ENCODE measurements at places on chromosomes 2 and 18.

- DNase-seq: no peak
These were observed 666 bp upstream of the STAT1 start for GRCh38 chr2:191014653-191015020.

- no peak for DNase-seq
These were observed 798.8 kb upstream of the HS6ST1 start for GRCh38 chr2:129117434-129117833.

GRCh38 chr18:44510390-44510789 lies 170.3 kb upstream of the SETBP1 start:
- no peak for DNase-seq

DNA sequence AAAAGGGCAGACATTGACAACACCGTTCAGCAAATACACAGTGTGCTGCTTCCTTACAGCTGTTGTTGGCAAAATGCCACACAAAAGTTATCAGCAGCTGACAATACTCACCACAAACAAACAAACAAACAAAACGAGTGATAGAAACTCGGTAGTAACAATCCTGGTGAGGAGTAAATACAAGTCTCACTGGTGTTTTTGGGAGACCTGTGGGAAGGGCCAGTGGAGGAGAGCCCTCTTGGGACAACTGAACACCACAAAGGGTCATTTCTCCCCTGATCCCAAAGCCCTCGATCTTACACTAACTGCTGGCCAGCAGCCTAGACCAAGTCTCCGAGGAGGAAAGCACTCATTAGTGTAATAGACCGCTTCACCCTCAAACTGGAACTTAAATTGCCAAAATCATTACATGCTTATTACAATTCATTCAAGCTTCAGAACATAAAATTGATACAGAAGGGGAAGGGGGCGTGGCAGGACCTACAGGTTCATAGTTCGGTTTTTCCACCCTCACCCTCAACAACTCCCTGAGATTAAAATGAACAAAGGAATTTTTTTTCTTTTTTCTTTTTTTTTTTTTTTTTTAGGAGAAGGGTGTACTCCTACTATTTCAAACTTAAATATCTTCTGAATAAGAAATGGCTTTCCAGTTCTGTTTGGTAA lies 5.0 kb downstream of the AP1S3 start:
- DNase-seq: no peak

DNA sequence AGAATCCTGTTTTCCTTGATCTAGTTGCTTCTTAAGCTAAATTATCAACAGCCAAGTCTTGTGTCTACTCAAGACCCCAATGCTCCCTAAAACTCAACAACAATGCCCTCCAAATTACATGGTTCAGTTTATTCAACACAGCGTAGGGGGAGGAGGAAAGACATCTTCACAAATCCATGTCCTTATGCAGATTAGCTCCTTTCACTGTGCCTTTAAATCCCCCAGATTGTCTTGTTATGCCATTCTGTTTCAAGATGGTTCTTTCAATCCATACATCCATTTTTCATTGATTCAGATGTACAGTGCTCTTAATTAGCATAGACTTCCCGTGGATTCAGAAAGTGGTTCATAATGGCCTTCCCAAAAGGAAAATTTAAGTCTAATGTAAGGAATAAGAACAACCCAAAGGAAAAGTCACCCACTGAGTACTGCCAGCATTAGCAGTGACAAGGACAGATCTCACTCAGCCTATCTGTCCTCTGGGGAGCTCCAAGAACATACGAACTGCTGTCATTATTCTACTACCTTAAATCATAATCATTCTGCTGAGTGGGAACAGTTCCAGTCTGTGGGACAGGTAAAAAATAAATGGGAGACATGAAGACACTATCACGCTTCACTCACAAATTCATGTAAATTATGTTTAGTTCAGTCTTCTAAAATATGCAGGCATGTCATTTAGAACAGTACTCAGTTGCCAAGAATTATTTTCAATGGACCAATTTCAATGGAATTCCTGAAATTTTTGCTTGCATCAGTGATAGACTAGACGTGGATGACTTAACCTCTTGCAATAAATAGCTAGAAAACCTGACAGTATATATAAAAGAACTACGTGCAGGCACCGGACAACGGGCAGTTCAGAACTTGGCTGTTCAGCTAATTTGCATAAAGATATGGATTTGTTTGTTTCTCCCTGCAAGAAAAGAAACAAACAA lies 58.9 kb upstream of the RNU4ATAC start:
- no peak for DNase-seq

DNA sequence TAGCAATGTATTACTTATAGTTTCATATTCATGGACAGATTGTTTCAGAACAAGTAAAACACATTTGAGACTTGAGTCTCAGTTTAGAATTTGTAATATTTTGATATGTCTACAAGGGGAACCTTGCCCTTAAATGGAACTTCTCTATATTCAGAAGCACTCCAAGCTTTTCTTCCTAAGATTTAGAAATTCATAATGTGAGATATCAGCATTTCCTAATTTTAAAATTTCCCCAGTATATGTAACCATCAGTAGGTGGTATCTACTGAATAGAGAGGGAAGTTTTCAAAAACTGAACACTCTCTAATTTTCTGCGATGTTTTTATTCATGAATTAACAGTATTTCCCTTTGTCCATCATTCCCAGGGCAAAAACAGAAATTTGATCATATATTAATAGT lies 7.6 kb downstream of the ANKRD62 start:
- no peak for DNase-seq

DNA sequence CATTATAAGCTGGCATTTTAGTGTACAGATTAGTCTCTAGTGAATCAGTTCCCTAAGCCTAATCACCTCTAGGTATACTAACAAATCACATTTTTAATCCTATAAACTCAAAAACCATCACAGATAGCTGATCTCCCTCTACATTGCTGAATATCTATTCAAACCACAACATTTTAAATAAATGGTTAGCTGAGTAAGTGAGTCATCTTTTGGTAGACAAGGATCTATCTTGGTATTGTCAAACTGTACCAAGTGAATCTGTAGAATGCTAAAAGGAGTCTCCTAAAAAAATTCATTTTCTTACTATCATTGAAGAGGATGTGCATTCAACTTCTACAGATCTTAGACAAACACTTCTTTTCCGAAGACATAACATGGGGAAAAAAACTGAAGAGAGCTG lies 40.7 kb downstream of the INO80D start:
- DNase-seq: no peak

DNA sequence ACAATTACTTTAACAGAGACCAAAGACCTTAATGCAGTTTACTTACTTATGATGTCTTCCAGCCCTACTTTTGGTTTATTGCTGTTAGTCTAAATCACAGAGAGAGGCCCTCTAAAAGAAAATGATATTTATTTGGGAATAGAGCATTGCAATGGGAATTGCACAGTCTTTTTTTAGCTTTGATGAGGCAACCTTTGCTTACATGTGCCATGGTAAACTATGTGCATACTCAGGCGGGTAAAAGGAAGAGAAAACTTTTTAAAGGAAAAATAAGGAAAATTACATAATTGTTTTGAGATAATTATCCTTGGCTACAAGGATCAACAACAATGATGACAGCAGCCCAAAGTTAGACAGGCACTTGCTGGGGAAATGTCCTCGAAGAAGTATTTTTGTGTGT lies 78.6 kb downstream of the EFEMP1 start:
- no peak for DNase-seq

DNA sequence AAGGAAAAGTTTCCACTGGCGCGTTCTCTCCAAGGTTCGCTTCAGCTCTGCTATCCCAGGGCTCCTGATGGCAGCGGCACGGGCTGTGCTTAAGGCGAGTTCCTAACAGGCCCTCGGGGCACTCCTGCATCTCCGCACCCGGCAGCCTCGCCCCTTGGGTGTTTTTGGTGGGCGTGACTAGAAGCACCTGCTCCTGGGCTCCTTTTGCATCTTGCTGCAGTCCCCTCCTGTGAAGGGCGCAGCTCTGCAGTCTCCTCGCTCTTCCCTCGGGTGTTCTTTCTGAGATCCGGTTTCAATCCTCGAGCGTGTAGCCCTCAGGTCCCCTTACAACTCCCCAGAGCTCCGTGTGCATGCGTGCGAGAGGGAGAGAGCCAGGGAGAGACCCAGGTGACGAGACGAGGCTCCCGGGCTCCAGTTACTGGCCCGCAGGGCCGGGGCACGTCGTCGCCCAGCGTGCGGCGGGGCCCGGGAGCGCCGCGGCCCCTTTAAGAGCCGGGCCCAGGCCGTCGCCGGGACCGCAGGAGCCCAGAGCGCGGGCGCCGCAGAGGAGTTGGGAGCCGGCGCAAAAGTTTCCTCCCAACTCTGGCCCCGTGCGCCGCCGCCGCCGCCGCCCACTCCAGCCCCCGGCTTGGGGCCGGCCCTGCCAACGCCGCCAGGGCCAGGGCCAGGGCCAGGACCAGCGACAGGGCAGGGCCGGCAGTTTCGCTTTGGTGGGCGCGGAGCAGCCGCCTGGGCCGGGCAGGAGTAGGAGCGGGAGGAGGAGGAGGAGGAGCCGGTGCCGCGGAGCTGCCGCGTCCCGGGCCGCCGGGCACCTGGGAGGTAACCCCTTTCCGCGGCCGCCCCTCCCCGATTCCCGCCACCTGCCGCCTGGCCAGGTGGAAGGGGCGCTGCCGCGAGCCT lies at the start of gene PARD3B:
PARD3B (plus strand) TSS at position 515 of the 900 bp plus-strand sequence. CDS start 525 bp downstream, outside the sequence.
- DNase-seq: peak; percentile 7

GRCh38 chr2:116696223-116696622 lies 1118.3 kb upstream of the DDX18 start:
- DNase-seq: no peak

DNA sequence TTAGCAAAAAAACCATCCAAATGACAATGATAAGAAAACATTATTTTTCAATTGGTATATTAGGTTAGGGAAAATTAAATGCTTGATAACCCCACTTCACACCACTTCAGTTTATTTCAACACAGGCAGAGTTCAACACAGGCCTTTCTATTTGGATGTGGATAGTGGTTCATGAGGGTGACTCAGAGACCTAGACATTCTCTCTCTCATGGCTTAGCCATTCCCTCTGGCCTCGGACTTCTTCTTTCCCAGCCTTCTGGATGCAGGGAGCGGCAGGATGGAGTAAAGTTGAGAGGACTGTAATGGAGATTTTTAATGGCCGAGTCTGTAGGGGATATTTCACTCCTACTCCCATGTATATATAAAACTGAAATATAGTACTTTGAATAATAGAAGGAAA lies 109.7 kb downstream of the CTNNA2 start:
- no peak for DNase-seq

All from stimulated activated CD4-positive, alpha-beta T cell treated with anti-CD3 and anti-CD28 coated beads, Interleukin-1b, Interleukin-23, amount 100 ng/mL, for 24 hours (primary cell).